ENCODE measurements at places on chromosomes 6 and 20.

DNA sequence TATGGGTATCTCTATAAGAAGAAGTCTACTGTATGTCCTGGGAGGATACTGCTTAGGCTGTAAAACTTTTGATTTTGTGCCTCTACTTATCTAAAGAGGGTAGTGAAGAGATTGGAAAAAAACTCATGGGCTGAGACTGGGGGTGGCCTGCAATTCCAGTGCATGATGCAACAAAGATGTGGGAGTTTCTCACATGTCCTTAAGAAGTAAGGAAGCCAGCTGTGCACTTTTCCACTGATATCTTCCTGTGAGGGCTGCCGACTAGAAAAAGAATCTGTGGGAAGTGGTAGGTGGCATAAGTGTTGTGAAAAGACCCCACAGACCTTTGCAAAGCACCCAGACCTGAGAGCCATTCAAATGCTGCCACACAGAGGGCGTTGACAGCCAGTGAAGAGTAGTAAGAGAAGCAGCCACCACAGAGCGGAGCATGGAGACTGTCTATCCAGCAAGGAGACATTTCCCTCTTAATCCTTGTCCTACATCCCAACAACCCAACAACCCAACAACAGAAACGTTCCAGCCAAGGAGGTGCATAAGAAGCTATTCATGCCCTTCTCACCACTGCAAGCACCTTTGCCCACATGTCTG, 65.1 kb downstream of the PFDN4 start:
- DNase-seq = no peak

DNA sequence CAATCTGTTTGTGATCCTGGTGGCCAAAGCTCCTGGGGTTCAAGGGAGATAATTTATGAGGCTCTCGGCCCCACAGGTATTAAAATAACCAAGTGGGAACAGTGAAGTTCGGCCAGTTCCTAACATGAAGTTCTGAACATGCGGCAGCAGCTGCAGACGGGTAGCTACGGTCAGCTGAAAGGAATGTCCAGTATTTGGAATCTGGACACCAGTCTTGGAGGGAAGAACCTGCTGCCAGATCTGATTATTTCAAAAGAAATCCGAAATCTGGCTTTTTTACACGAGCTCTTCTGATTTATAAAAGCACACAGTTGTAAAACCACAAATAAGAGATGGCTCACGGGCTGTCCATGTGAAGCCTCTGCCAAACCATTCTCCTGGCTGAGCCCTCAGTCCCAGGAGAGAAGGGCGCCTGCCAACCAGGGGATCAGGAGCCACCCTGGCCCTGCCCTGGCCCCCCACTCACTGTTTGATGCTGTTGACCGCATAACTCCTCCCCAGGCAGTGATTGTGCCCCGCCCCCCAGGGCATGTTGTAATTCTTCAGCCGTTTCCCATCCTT, 28.2 kb upstream of the KCNB1 start:
- DNase-seq = no peak

GRCh38 chr6:160101277-160102205, 20.1 kb upstream of the SLC22A1 start:
- no peak for DNase-seq

- DNase-seq = no peak
These were observed 186.5 kb downstream of the PDE7B start for GRCh38 chr6:136037876-136038460.

GRCh38 chr6:88920774-88921733, 42.4 kb downstream of the RNGTT start:
- no peak for DNase-seq

DNA sequence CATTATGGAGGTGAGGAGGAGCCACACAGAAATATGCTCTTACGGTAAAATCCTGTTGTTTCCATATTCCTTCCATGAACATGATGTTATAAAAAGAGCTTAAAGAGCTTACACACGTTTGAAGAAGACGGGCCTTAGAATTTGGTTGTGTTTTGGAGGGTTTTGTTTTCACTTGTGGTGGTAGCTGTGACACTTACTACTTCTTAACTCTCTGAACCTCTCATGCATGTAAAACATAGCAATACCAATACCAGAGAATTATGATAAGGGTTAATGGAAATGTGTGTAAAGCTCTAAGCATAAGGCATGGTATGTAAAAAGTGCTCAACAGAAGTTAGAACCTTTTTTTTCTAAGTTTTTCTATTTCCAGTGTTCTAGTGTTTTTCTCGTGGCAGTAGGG, 256.1 kb upstream of the KCNQ5 start:
- DNase-seq = no peak

GRCh38 chr6:156994215-156995076, 217.3 kb downstream of the ARID1B start:
- DNase-seq = no peak

DNA sequence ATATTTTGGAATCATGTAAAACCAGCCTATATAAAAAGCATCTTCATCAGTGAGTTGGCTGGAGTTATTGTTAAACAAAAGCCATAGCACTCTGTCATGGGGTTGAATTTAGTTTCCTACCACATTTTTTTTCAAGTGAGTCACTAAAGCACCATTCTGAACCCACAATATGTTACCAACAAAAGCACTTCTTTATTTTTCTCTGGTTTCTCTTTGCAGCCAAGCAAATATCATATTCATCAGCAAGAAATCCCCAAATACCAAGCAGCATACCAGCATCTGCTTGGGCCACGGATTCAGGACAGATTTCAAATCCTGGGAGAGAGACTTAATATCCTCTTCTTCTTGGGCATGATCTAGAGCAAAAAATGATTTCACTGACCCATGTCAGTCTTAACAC, 441.4 kb downstream of the BCKDHB start:
- no peak for DNase-seq

DNA sequence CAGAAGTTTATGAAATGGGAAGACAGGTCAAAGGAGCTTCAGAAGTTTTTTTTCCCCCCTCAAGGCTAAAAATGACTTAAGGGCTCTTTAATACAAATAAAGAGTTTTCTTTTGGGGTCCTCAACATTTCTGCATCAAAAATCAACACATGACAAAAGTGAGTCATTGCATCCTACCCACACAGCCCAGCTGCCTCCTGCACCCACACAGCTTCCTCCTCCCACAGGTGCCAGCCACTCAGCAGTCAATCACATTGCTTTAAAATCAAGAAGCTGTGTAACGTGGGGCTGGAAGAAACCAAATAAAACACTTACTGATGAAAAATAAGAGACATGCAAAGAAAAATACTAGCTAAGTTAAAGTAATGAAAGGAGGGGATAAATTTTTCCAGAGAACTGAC, 68.5 kb downstream of the MAP3K5 start:
- DNase-seq = no peak

GRCh38 chr6:100152201-100152600, 158.2 kb upstream of the MCHR2 start:
- no peak for DNase-seq

DNA sequence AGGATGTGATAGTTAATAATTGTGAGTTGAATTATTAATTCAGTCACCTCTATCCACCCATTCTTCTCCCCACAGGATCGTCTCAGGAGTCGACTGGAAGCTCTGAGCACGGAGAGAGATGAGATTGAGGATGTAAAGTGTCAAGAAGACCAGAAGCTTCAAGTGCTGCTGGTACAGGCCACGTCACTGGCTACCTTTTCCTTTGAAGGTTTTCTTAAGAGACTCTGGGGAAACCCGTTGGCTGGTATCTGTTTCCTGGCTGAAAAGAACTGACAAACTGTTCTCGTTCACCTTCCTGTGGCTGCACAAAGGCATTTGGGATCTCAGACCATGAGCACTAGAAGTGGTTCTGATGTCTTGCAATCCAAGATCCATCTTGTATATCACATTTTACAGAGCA, 3.8 kb downstream of the TRIM15 start:
- no peak for DNase-seq

DNA sequence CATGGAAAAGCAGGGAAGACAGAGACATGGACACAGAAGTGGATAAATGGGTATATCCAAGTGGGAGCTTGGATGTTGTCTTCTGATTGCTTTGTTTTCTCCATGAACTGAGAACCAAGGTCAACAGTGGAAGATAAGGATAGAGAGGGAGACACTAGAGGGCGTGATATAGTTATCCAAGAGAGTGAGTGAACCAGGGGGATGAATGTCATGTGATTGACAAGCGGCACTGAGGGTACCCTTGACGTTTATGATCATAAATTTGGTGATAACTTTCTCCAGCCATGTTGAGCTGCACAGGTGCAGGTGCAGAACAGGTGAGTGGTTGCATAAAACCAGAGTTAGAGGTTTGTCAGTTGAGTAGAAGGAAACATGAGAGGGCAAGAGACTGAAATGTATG, 20.7 kb downstream of the EBF4 start:
- DNase-seq = peak; percentile 4

DNA sequence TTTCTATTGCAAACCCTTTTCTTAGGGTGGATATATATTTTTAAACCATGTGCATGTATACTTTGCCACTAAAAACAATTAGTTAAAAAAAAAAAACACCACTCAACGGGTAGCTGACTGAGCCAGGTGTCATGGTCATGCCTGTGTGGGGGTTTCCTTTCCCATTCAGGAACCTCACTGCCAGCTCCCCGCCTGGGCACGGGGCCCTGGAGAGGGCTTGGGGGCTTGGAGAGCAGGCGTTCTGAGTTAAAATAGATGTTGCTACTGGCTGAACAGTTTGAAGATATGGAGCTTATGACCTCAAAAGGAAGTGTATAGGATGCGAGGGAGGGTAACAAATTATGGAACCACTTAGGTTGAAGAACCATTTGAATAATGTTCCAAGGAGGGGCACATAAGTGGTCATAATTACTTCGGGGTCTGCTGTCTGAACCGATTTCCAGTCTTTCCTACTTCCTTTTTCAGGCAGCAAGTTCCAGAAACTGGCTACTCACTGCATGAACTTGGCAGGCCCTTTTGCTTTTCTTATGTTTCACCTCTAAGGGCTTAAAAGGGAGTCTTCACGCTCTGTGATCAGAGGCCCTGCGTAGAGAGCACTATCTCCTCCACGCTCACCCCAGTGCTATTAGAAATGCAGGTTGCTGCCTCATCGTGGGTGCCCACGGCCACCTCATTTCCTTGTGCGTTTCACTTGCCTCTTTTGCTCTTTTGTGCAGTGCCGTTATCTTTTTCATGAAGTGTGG, 9.9 kb downstream of the STX16 start:
- no peak for DNase-seq

DNA sequence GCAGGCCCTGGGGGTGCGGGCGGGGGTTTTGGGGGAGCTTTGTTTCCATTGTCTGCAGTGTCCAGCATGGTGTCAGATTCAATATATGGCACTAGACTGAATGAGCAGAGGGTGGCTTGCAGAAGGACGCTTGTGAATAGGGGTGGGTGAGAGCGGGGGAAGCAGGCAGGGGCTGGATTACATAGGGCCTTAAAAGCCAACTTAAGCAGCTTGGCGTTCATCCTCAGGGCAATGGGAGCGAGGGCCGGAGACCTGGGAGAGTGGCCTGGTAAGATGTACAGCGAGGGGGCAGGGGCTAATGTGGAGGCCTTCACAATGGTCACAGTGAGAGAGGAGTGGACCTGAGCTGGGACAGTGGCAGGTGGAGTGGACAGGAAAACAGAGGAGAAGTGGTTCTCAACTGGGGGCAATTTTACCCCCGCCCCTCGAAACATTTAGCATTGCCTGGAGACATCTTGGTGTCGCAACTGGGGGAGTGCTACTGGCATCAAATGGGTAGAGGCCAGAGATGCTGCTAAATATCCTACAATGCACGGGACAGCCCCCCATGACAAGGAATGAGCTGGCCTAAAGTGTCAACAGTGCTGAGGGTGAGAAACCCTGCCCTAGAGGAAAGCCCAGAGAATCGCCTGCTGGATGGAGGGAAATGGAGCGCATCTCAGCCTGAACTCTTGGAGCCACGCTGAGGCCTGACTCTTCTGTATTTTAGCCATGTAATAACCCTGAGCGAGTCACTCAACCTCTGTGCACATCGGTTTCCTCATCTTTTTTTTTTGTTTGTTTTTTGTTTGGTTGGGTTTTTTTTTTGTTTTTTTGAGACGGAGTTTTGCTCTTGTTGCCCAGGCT, 15.1 kb upstream of the BAK1 start:
- no peak for DNase-seq

GRCh38 chr20:13613917-13614316, 24.8 kb downstream of the TASP1 start:
- DNase-seq = no peak

- no peak for DNase-seq
These were observed 189.0 kb upstream of the SOX4 start for GRCh38 chr6:21404577-21404976.

GRCh38 chr6:41626917-41627316, 11.4 kb upstream of the MDFI start:
- no peak for DNase-seq

GRCh38 chr6:12760911-12761310, 44.3 kb downstream of the PHACTR1 start:
- no peak for DNase-seq

DNA sequence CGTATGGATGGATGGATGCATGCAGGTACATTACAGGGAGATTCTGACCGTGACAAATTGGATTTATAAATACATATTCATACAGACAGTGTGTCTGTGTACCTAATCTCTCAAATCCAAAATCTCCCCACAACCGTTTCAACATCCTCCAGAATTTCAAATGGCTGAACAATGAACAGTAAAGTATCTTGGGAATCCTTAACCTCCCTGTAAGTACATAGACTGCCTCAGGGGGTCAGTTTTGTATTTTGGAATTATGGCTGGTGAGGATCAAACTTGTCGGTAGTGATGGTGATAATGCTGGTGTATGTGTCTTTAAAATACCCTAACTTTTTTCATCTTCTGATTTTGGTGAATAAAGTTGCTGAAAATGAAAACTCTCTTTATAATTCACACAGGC, 246.2 kb downstream of the FOXC1 start:
- DNase-seq = no peak

DNA sequence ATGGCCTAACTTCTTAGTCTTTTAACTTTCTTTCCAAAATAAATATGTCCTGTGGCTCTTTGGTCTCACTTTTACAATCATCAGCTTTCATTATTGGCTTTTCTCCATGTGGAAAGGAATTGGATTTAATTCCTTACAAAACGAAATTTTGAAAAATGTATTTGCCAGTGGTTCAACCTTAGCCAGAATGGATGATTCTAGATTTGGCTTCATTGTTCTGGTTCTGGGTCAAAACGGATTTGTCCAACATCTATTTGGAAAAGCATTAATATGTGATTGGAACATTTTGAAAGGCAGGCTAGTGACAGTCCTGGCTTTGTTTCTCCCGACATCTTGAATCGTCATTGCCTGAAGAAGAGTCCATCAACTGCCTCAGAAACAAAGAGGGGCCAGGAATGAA, 59.2 kb downstream of the TENT5A start:
- DNase-seq = no peak

DNA sequence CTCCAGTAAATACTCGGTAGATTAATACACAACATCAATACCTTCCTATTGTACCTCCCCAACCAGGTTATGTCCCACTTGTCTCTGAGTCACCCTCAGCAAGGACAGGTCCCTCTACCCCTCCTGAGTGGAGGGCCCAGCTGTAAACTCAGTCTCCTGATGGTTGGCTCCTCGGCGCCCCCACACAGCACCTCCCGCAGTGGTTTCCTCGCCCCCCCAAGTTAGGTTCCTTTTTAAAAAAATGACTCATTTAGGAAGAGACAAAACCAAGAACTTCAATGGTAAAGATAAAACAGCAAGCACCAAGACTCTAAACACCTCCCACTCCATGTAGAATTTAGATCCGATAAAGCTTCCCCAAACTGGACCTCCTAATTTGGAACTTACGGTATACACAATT, 83.5 kb downstream of the TRERF1 start:
- no peak for DNase-seq

- no peak for DNase-seq
These were observed 23.9 kb downstream of the NT5E start for GRCh38 chr6:85473748-85474147.

All from cerebellar cortex (tissue), 1 donor.